ENCODE measurements at places on chromosomes 13 and 19. TPM values are rescaled to one million over a fixed set of nuclear protein-coding genes. Genes with fewer than 3 reads are reported as not detected.

ZNF611 gene
- total RNA-seq, result 15.9 TPM

MADCAM1 gene
- total RNA-seq, result 0.19 TPM

DNA sequence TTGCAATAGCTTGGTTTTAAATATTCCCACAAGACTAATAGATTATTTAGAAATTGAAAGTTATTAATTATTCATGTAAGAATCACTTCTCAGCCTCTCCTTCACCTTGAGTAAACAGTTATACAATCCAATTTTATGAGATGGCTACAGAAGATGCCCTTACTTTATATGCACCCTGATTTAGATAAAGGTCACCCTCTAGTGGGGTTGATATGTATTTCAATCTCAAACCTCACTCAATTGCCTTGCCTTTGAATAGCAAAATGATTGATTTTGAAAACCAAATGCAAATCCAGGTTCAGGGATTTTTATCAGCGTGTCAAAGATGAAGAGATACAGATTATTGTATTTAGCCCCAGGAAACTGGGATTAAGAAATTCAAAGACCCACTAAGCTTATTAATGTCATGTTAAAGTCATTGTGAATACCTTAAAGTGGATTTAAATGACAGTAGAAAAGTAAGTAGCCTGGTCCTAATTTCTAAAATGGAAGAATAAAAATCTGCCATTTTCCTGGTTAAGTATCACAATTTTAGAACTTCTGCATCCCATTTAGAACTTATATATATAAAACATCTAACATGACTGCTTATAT lies 305.1 kb downstream of the ITGBL1 start:
- DNase-seq, result no peak

- DNase-seq, result peak; percentile 66
Observed at GRCh38 chr19:41529484-41530183, 46.3 kb upstream of the CEACAM21 start.

All from activated CD4-positive, alpha-beta T cell treated with anti-CD3 and anti-CD28 coated beads, Interleukin-2, amount 10 ng/mL, durations not matched to agents 24 days and 14 days (primary cell).